ENCODE measurements at places on chromosomes 1 and 21.

DNA sequence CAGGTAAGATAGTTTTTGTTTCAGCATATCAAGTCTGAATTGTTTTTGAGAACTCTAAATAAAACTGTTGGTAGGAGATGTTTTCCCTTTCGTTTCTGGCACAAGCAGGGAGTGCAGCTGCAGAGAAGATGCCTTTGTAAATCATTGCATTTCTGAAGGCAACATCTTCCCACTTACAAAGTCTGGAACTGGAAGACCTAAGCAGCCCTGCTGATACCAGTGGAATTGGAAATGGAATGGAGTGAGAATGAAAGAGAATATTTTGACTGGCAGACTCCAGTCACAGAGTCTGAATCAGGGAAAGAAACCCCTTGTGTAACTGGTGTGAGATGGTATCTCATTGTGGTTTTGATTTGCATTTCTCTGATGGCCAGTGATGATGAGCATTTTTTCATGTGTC is 815.6 kb downstream of the LTN1 start:
- DNase-seq: no peak

- DNase-seq: no peak
Observed at GRCh38 chr1:191882870-191883269, 275.4 kb upstream of the RGS18 start.

DNA sequence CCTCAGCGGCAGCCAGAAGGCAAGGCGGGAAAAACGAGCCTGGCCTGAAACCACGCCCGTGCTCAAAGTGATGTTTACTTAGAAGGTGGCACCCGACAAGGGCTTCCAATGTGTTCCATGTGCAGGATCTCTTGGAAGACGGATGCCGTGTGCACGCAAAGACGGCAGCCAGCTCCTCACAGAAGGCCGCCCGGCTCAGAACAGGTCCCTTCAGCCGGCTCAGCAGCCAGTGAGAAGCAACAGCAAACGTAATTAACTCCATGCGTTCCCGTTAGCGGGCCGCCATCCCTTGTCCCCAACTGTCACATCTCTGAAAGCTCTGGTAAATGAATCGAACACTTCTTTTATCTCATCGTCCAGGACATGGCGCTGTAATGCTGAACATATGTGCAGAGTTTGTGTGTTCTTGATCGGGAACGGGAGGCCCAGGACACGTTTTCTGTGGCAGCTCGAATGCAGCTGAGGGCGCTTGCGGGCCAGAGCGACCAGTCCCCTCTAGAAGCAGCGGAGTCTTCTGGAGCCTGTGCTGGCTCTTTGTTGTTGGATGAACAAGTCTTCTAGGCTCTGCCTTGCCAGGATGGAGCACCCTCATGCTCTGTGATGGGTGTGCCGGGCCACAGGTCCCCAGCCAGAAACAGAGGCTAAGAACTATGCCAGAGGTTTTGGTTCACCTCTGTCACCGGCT is 94.6 kb upstream of the ARHGEF16 start:
- DNase-seq: no peak

DNA sequence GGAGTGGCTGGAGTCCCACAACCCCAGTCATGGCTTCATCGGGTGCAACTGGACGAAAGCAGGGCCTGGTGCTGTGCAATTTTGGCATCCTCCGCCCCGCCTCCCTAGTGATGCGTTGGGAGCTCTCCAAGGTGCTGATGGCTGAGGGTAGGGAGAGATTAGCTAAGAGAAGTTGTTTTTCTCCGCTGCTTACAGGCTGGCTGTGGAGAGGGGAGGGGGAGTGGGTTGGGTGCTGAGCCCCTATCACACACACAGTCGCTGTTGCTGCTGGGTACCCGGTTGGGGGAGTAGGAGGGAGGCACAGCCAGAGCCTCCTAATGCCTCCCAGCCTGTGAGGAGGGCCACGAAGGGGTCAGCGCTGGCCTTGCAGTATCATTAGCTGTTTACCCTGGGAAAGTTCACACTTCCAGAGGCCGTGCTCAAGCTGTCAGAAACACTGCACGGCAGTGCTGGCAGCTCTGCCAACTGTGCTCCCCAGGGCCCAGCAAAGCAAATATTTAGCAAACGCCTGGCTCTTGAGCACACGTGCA is 110.0 kb downstream of the GRIK3 start:
- peak; percentile 3 for DNase-seq

DNA sequence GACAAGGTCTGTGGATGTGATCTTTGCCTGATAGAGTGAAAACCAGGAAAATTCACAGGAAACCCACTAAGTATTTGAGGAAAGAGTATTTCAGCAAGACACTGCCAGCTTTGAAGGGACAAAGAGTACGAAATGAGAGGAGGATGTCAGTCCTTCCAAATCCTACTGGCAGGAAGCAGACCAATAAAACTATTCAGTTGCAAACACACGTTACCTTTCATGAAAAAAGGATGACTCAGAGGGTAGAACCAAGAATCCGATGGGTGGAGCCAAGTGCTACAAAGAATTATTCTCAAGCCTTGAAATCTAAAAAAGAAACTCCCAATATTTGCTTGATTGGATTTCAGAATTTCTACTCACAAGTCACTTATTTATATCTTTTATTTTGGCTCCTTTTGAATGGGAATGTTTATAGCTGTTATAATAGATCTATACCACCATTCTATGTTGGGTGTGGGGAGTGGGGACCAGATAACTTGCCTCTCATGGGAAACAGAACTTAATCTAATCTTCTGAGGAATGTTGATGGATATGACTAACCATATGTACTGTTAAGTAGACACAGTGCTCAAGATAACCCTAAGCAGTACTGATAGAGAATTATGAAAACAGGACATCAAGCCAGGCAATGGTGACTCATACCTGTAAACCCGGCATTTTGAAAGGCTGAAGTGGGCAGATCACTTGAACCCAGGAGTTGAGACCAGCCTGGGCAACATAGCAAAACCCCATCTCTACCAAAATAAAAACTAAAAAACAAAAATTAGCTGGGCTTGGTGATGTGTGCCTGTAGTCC is 19.3 kb upstream of the HEATR1 start:
- no peak for DNase-seq

GRCh38 chr1:119898981-119899720 is 2.8 kb upstream of the ADAM30 start:
- no peak for DNase-seq

DNA sequence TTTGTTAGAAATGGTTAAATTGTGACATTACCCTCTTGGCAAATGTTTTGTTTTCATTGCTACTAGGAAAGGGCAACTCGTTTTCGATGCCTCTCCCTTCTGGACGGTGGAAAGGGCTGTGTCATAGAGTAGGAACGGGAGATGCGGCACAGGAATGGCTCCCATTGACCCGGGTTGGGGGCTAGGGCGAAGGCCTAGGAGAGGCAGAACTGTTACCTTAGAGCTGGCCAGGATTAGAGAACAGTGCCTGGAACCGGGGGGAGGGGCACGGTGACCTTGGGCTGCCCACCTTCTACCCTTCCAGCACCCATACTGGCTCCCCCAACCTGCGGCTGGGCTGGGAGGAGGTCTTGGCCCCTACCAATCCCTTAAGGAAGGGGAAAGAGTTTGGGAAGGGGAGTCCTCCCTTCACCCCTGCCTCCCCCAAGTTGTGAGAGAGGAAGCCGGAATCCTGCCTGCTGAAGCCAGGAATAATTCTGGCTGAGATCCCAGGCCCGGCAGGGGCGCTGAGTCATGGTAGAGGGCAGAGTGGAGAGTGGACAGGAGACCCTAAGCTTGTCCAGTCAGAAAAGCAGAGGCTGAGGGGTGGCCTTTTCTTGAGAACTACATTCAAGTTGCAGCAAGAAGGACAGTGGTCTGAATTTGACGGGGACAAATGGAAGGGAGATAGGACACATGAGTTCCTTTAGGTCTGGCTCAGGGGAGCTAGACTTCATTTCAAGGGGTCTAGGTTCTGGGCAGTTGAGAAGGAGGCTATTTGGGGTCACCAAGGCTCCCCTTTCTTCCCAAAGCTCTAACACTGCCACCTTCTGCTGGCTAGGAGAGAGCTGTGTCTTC is 8.2 kb downstream of the LMNA start:
- peak; percentile 90 for DNase-seq

DNA sequence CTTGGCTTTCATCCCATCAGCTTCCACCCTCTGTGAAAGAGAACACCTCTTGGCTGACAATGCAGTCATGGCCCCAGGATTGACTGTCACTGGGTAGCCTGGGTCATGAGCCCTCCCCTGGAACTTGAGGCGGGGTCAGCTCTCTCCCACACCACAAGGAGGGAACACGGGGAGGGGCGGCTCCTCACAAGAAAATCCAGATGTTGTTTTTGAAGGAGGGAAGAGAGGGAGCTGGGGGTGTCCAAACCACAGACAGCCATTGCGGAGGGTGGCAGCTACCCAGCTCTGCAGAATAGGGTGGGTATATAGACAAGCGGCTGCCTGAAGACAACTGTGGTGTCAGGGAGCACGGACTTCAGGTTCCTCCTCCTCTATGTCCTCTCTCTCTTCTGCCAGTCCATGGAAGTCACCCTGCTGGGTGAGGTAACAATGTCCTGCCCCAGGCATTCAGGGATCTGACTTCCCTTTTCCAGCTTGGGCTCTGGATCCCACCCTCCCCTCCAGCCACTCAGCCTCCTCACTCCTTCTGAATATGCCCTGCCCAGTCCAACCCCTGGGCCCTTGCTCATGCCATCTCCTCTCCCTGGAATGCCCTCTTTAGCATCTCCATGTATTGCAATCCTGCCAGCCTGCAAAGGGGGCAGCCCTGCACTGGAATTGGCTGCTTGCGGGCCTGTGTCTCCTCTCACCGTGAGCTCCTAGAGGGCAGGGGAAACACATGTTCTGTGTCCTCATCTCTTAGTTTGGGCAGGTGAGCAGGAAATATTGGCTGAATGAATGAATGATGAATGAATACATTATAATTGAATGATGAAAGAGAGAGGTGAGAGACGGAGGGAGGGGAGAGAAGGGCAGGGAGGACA is 60.9 kb upstream of the RUNX3 start:
- DNase-seq: no peak

DNA sequence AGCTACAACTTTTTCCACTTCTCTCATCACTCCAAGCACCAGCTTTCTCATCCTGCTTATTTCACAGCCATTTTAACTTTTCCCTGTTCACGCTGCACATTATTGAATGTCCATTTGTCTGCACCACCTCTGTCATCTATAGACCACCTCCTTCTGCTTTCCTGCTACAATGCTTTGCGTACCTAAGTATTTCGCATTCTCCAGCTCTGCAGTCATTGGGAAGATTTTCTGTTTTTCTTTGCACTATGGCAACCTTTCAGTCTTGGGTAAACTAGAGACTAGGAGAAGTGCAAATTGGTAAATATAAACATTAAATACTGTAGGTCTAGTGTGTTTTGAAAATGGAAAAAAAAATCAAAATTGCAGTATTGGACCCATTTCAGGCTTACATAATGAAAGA is 835 bp downstream of the CCDC30 start:
- peak; percentile 46 for DNase-seq

DNA sequence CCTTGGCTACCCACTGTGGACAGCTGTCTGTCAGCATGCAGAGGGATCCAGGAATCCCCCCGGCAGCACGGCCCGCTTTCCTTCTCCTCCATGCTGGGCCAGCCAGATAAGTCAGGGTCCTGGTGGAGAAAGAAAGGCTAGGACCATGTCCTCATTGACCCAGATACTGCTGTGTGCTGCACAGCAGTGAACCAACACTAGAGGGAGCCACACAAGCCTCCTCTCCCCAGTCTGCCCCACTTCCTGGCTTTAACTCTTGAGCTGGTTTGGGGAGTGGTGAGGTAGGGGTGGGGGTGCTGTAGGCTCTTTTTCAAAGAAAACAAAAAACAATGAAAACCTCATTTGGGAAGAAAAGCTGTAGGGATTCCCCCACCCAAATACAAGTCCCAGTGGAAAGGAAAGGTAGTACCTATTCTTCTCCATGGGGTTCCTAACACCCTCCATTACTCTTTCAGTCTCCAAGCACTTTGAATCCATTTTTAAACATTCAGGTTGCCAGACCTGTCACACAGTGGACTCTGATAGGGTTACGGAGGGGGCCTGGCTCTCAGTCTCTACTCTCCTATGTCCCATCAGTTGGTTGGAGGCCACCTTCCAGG is 84.9 kb upstream of the CD1D start:
- DNase-seq: no peak

DNA sequence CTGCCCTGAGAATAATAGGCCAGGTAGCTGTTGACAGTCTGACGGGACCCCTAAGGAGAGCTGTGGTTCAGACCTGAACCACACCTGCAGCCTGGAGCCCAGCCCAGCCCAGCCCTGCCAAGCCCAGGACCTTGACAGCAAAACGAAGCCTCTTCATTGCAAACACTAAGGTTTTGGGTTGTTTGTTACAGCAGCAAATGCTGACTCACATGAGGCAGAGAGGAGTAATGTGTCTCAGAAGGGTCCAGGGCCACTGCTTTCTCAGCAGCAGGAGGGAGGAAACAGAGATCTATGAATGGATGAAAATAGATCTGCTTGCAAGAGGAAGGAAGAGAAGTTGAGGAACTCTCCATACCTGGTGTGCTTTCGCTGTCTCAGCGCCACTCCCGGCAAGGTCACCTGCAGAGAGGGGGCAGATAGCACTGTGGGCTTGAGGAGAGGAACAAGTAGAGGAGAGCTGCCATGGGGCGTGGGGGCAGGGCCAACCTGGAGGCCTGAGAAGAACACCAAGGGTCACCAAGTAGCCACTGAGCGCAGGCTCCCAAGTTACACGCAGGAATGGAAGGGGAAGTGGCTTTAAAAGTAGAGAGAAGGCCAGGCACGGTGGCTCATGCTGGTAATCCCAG is 127.2 kb downstream of the ZNF281 start:
- no peak for DNase-seq

- no peak for DNase-seq
Observed at GRCh38 chr1:59276439-59276851, 20.4 kb upstream of the FGGY start.

DNA sequence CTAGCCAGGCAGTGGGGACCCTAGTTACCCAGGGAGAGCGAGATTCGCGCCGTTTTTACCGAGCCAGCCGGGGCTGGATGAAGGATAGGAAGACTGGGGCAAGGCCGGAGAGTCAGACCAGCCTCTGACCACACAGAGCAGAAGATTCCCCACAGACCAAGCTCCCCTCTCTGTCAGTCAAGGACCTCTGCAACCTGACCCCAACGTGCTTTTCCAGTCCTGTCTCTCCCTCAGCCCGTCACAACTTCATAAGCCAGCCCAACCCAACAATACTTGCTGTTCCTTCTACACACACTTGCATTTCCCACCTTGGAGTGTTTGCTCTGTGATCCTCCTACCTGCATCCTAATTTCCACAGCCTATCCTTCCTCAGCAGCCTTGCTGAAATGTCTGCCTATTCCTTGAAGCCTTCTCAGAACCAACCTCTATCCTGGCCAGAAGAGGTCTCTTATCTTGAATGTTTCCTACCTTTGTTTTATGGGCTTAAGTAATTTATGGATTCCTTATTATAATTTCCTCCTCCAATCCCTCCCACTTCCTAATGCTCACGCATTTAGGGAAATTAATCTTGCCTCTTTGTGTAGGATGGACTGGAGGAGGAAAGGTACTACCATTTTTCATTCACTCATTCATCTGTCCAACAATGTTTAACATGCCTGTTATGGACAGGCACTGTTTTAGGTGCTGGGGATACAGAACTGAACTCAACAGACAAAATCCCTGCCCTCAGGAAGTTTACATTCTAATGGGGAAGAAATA is at the start of gene GSTM3:
Gene GSTM3, minus strand, starts transcription at position 424 of the 759 bp plus-strand sequence. CDS start 751 bp downstream, outside the sequence.
- no peak for DNase-seq

DNA sequence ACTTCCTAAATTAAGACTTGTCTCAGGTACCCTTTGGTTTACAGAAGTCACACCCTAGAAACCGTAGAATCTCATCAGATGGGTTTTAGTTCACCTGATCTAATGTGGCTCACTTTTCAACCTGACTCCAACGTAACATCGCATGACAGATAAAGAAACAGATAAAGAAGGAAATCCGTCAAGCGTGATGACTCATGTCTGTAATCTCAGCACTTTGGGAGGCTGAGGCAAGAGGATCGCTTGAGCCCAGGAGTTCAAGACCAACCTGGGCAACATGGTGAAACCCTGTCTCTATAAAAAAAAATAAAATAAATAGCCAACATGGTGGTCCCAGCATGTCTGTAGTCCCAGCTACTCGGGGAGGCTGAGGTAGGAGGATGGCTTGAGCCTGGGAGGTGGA is 97.3 kb downstream of the SPSB1 start:
- no peak for DNase-seq

Measured in renal cortical epithelial cell (primary cell).